ENCODE measurements at places on chromosomes 3 and 15.

DNA sequence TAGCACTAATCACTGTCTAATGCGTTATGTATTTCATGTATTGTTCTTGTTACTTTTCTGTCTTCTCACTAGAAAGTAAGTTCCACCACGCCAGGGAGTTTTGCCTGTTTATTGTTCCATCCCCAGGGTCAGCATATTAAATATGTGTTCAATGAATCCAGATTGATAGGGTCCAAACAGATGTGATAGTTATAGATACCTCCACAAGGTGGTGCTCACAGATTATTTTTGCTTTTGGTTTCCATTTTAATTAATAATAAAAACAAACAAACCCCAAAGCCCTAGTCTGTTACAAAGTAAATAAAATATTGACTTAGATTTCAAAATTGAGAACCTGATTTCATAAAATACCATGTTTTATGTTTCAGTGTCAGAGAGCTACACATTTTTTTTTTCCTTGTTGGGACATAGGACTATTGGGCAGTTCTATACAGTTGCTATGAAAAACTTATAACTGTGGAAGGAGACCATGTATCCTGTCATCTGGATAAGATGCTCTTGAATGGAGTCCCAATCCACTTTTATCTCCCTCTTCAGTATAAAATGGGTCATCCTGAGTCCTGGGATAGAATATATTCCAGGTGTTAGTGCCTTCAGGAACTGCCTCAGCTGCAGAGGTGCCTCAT, 12.4 kb downstream of the OTOL1 start:
- no peak for DNase-seq

GRCh38 chr15:44087578-44088465, 107.2 kb downstream of the FRMD5 start:
- no peak for DNase-seq

- peak; percentile 14 for DNase-seq
Measured at GRCh38 chr3:153628591-153628990, 466.6 kb downstream of the RAP2B start.

- no peak for DNase-seq
Measured at GRCh38 chr3:42602961-42603360, 2.5 kb downstream of the NKTR start.

GRCh38 chr15:98855067-98855814, 152.4 kb downstream of the PGPEP1L start:
- DNase-seq = no peak

GRCh38 chr15:25795712-25796111, 67.4 kb downstream of the ATP10A start:
- DNase-seq = no peak

- DNase-seq = no peak
Measured at GRCh38 chr15:79130535-79131130, 40.1 kb upstream of the RASGRF1 start.

DNA sequence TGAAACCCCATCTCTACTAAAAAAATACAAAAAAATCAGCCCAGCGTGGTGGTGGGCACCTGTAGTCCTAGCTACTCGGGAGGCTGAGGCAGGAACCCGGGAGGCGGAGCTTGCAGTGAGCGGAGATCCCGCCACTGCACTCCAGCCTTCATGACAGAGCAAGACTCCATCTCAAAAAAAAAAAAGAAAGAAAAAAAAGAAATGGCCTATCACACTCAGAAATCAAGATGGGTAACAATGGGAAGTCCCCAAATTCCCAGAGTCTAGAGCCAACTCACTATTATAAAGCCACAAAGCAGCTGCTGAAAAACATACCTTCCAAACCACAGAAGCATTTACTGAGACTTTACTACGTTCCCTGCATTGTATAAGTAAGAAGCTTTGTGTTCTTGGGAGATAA, 7.5 kb downstream of the HDGFL3 start:
- peak; percentile 25 for DNase-seq

- DNase-seq = no peak
Measured at GRCh38 chr3:156668073-156668763, 6.2 kb upstream of the TIPARP start.

DNA sequence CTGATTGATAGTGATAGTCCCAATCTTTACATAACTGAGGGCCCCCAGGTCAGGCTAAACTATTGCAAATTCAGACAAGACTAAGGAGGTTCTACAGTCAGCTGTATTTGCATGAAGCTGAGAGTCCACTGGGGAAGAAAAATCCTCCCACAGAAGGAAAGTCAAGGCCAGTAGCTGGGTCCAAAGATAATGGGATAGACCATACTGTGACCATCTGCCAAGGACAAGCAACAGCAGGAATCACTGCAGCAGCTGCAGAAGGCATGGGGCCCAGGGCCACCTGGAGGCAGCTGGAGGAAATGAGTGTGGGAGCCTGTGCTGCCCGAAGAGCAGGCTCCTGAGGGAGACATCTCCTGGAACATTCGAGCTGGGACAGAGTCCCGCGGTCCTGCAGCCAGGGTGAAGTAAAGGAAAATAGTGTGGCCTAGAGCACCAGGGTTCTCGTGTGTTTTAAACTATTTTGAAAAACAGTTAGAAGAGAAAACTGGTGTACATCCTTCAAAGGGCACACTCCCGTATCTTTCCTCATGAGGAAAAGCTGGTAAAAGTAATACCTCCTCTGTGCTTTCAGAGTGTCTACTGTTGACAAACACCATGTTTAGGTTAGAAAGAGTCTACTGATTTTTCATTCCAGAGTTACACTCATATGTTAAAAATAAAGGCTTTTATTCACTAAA, 13.2 kb upstream of the TMEM212 start:
- DNase-seq = no peak

DNA sequence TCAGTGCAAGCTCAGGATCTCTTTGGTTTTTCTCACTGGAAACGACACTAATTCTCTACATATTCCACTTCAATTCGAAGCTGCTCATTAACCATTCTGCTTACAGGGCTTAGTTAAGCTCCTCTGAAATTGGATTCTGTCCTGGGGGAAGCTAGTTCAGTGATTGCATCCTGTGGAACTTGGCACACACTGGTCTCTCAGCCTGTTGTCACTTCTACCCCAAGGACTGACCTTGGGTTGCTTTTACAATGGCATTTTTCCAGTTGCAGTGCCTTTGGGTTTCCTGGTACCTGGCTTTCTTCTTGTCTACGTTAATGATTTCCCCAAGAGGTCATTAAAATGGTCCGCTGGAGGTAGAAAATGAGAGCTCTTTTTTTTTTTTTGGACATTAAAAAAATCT, 33.3 kb upstream of the GABRB3 start:
- DNase-seq = no peak

DNA sequence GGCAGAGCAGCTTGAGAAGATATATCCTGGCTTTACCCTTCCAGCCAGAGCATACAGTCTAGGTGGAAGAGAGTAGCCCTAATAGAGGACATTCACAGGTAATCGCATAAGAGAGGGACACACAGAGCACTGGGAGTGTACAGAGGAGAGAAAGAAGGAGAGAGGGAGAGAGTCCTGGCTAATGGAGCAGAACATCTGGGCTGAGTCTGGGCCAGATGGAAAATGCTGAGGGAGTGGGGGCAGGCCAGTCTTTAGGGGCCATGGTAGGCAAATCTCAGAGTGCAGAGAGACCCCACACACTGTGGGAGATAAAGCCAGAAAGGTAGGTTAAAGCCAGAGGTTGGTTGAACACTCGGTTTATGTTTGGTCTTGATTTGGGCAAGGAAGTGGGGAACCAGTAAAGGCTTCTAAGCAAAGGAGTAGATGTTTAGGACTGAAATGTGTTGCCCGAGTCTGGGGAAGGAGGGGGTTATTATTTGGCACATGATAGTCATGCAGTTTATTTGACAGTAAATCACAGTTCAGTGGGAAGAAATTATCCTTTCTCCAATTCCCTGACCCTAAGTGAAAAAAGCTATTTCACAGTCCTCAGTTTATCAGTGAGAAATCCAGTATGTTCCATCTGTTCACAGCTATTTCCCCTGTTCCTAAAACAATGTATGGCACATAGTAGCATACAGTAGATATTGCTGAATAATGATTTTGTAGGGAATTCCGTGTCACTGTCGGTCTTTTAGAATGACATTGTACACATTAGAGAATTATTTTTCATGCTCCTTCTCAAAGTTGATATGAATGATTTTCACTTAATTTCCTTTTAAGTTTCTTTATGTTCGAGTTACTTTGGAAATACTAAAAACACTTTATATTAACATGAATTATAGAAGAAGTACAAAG, 45.7 kb downstream of the PDHB start:
- no peak for DNase-seq

- no peak for DNase-seq
Measured at GRCh38 chr3:184953401-184953800, 141.4 kb downstream of the VPS8 start.

- no peak for DNase-seq
Measured at GRCh38 chr3:150351398-150351797, 56.7 kb upstream of the TSC22D2 start.

DNA sequence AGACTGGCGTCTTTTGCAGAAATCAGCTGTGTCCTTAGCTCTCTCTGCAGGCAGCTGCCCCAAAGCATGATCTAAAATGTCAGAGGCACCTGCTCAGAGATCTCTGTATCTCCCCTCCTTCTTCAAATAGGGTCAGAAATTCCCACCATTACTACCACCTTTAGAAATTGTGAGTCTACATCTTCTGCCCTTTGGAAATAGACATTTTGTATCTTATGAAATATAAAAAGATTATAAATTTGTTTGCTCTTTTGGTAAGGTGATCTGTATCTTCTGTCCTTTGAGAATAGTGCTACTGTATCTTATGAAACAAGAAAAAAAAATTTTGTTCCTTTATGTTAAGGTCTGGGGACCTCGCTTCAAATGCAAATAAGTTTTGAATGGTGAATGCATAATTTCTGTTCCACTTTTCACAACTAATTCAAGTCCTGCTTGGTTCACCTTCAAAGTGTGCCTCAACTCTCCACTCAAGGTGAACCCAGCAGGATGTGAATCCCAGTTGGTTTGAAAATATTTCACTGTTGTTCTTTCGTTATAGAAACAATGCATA, 28.3 kb upstream of the GPD1L start:
- DNase-seq = no peak

GRCh38 chr3:133928136-133928893, 32.6 kb upstream of the RAB6B start:
- no peak for DNase-seq
